ENCODE measurements at places on chromosomes 12 and 14.
A peak's percentile ranks its signal among the peaks of the same experiment; 100 is the strongest.

GRCh38 chr12:3614806-3615466 lies 123.9 kb downstream of the PRMT8 start:
- DNase-seq = no peak

DNA sequence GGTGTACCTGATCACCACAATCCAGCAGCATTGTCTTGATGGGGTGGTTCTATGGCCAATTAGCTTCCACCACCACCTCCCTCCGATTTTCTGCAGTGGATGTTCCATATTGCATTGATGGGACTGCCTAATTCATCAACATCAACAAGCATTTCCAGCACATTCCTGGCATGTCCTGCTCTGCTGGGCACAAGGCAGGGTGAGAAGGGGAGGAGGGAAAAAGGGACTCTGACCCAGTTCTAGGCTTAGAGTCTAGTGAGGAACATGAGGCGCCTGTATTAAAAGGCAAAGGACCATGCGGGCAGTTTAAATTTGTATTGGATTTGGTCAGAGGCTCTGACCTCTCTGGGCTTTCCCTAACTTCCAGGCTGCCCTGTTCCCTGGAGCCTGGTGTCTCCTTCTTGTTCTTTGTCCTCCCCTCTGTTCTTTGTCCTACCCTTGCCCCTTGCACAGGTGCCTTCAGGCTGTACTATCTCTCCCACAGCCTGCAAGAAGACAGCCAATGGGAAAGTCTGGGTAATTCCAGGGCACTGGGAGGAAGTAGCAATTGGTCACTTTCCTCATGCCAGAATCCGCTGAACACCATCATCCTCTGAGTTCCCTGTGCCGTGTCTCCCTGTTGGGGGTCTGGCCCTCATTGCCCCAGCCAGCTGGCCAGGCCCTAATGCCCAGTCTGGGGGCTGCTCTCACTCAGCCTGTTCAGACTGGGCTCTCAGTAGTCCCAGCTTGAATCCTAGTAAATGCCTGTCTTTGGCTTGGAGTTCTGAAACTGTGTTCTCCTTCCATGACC lies 43.3 kb downstream of the TSPAN11 start:
- no peak for DNase-seq

- DNase-seq = peak; percentile 81
Observed at GRCh38 chr12:2895051-2895451, 4.4 kb downstream of the TULP3 start.

DNA sequence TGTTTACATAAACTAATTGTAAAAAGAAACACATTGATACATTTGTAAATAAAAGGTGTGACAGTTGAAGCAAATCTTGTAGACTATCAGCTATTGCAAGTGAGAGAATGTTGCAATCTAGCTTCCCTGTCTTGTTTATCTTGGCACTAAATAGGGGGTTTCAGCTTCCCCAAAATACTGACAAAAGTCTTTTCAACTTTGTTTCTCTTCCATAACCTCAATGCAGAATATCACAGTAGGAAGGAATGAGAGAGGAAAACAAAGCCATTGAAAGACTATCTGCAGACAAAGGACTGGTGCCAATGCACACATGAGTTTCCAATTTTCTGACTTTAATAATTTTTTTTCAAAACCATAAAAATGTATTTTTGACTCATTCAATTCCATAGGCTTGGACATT lies 886.2 kb upstream of the MGAT4C start:
- DNase-seq = no peak

- no peak for DNase-seq
Observed at GRCh38 chr12:55929306-55929791, 1.6 kb upstream of the DGKA start.

- no peak for DNase-seq
Observed at GRCh38 chr14:92190768-92191167, 69.0 kb downstream of the CPSF2 start.

DNA sequence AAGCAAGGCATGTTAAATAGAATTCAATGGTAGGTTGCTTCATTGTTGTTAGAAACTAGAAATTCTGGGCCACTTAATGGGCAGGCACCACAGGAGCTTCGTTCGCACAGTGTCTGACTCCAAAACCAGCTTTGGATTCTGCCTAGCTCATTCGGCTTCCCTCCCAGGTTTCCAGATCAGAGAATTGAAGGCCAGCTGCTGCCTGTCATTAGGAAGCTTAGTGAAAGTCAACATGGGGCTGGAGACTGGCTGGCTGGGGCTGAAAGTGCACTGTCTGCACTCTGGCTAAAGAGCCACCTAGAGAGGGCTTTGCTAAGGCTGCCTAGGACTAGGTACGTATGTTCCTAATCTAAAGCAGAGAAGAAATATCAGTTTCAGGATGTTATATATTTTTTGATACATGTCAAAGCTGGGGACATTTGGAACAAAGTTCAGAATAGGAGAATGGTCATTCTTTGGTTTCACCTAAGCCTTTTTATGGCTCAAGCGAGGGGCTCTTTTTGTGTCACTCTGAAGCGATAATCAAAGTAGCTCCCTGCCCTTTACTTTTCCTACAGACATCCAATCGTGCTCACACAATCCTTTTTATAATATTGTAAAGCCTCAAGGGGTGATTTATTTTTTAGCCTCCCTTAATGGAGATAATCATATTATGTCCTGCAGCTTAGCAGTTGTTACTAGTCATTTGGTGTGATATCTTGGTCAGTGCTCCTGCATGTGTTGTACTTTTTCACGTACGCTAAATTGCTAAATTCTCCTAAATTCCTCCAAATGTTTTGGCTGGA lies 238.5 kb upstream of the NAV3 start:
- no peak for DNase-seq

GRCh38 chr14:74239848-74240793 lies 872 bp downstream of the VSX2 start:
- DNase-seq = no peak

DNA sequence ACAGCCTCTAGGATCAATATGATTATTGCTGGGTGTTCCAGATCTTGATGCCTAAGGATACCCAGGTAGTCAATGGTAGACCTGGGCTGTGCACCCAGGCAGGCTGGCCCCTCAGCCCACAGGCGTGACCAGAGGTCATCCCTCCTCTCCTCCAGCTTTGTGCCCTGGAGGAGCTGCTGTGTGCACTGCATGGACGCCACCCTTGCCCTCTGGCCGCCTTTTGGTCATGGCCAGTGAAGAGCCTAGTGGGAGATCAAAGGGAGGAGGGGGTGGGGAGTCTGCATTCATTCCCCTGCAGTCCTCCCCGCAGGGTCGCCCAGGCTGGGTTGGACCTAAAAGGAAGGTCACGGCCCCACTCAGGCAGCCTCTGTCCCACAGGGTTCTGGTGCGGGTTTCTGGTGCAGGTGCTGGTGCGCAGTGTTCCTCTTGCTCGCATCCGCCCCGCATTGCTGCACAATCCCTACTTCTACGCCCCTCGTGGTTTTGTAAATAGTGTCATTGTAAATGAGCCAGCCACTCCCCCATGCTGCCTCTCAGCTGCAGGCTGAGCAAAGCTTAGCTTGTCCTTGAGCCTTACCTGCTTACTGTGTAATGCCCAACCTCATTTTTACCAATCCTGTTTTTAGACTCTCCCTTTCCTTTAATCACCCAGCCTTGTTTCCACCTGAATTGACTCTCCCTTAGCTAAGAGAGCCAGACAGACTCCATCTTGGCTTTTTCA lies 55.3 kb downstream of the PSMA6 start:
- DNase-seq = no peak

DNA sequence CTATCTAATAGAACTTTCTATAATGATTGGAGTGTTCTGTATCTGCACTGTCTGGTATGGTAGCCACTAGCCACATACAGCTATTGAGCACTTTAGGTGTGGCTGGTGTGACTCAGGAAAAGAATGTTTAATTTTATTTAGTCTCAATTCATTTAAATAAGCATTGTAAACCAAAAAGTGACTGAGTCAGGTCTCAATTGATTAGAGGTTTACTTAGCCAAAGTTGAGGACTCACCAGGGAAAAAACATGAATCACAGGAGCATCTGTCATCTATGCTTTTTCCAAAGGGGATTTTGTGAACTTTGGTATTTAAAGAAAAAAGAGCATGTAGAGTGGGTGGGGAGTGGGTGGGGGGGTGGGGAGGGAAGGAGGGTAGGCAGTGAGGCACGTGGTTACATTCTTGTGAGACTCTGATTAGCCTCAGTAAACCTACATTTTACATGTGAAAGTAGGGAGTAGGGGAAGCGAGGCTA lies 473.1 kb downstream of the ATP23 start:
- DNase-seq = no peak

- peak; percentile 63 for DNase-seq
Observed at GRCh38 chr12:66241061-66242043, 52.3 kb downstream of the IRAK3 start.

DNA sequence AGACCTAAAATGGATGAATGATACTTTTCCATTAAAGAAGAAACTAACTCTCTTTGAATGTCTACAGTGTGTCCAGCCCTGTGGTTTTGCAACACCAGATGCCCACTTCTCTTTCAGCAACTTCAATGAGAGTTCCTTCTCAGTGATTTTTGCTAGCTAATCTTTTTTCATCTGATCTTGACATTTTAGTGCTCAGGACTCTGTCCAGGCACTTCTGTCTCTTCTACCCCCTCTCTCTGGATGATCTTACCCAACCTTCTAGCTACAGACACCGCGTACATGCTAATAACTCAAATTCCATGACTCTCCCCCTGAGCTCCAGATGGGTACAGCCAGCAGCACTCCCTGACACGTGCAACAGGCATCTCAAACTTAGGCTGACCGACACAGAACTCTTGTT lies 161.1 kb upstream of the FOXN3 start:
- DNase-seq = no peak

DNA sequence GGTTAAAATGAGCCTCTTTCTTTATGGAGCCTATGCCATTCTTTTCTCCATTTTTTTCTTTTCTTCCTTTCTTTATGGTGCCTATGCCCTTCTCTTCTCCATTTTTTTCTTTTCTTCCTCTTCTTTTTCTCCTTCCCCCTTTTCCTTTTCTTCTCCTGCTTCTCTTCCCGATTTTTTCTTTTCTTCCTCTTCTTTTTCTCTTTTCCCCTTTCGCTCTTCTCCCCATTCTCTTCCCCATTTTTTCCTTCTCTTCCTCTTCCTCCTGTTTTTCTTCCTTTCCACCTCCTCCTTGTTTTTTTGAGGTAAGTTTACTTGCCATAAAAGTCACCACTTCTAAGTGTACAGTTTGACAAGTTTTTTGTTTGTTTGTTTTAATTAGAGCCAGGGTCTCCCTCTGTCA lies 50.1 kb downstream of the KIAA0586 start:
- no peak for DNase-seq

GRCh38 chr12:38501991-38502390 lies 185.4 kb downstream of the ALG10B start:
- DNase-seq = no peak

- DNase-seq = no peak
Observed at GRCh38 chr14:101495284-101495683, 66.0 kb upstream of the DIO3 start.

GRCh38 chr12:76274420-76275083 lies 73.7 kb downstream of the BBS10 start:
- DNase-seq = peak; percentile 57

- DNase-seq = peak; percentile 2
Observed at GRCh38 chr12:107929436-107929835, 154.9 kb downstream of the ASCL4 start.

GRCh38 chr14:35213869-35214387 lies 78.3 kb upstream of the PSMA6 start:
- DNase-seq = peak; percentile 69

DNA sequence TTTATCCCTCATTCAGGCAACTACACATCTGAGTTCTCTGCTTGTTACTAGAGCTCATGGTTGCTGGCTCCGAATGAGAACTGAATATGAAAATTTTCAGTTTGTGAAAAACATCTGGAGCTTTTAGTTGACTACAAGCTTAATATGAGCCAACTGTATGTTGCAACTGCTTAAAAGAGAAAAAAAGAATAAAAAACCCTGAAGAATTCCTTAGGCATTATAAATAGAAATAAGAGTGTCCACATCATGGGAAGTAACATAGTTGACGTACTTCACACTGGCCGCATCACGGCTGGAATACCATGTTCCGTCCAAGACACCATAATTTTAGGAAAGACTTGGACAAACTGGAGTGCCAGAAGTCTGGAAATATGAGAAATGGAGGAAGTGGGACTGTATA lies 57.9 kb downstream of the PDE3A start:
- DNase-seq = no peak

DNA sequence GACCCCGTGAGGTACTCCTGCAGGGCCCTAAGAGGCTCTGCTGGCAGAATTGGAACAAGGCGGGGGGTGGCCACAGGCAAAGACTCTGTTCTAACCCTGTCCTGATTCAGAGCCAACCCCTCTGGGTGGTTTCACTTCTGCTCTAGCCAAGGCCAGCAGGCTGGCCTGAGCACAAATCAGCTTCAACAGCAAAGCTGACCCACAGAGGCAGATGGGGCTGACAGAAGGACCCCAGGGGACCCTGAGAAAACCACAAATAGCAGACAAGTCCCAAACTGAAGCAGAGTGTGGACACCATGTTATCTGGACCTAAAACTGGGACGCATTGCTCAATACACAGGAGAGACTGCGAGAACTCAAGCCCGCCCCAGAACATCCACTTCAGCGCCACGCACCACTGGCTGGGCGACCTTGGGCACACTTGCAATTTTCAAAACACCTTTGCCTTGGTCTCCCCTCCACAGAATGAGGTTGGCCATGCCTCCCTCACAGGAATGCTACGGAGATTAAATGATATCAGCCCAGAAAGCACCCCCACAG lies 76.4 kb upstream of the DICER1 start:
- no peak for DNase-seq

GRCh38 chr14:70879448-70879847 lies 27.8 kb upstream of the PCNX1 start:
- DNase-seq = no peak

GRCh38 chr12:70686299-70686698 lies 49.1 kb upstream of the PTPRB start:
- DNase-seq = no peak

- no peak for DNase-seq
Observed at GRCh38 chr12:131194166-131194565, 240.5 kb downstream of the ADGRD1 start.

GRCh38 chr14:37939442-37940028 lies 268.2 kb upstream of the SSTR1 start:
- DNase-seq = no peak

DNA sequence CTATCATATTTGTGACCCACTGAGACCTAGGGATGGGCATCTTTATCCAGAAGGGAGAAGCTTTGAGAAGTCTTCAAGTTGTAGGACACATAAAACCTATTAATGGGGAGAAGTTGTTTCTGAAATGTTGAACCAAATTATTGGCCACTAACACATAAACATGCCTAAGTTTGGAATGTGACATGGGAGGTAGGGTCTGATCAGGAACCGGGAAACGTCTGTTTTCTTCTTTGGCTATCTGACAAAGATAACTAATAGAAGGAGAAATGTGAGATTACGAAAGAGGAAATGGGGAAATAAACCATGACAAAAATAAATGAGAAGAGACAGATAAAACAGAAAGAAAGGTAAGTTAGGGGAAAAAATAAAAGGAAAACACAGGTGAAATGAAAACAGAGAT lies 425.2 kb downstream of the EGLN3 start:
- DNase-seq = no peak

GRCh38 chr12:8018666-8019581 lies 13.6 kb upstream of the FOXJ2 start:
- no peak for DNase-seq
